ENCODE measurements at places on chromosomes 1 and 21. TPM values are rescaled to one million over a fixed set of nuclear protein-coding genes. Genes with fewer than 3 reads are reported as not detected.

- no peak for DNase-seq
Measured at GRCh38 chr21:37631319-37632117, 264.9 kb downstream of the DYRK1A start.

GRCh38 chr1:244865028-244865371 is 657 bp upstream of the HNRNPU start:
- DNase-seq = peak; percentile 55

Gene GRIK3
- not detected for total RNA-seq

Gene HAO2
- not detected for total RNA-seq

Gene SLC45A3
- 1.7 TPM for total RNA-seq

Measured in MG63 (cell line).